Osteocyte (in vitro differentiated cells): ENCODE measurements at places on chromosomes 7 and 10.

- no peak for DNase-seq
Observed at GRCh38 chr10:42652858-42653257, 14.5 kb upstream of the ZNF33B start.

DNA sequence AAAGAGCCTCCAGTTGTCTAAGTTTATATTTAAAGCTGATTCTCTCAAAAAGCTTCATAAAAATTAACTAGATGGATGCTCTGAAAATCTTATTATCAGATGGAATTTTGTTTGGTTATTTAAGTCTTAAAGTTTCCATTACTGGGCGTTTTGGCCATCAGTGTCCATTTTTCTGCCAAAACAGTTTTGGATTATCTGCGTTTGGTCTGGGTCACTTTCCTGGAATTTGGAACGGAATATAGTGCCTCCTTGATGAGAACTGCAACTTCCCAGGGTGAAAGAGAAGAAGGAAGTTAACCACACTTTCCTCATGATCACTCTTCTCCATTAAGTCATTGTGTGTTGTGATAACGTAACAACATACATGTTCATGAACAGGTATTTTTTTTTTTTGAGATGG is 764.9 kb upstream of the AUTS2 start:
- DNase-seq: no peak

GRCh38 chr10:124543146-124543545 is 81.5 kb downstream of the LHPP start:
- DNase-seq: no peak

- DNase-seq: no peak
Observed at GRCh38 chr7:25545124-25546008, 317.1 kb upstream of the NPVF start.
